ENCODE measurements at places on chromosomes 2 and 18.

GRCh38 chr2:104915107-104915793, 61.3 kb downstream of the POU3F3 start:
- DNase-seq = no peak

- DNase-seq = peak; percentile 76
Observed at GRCh38 chr2:236862961-236863728, 222.5 kb upstream of the COPS8 start.

GRCh38 chr2:33358878-33359277, 117.6 kb upstream of the RASGRP3 start:
- no peak for DNase-seq

DNA sequence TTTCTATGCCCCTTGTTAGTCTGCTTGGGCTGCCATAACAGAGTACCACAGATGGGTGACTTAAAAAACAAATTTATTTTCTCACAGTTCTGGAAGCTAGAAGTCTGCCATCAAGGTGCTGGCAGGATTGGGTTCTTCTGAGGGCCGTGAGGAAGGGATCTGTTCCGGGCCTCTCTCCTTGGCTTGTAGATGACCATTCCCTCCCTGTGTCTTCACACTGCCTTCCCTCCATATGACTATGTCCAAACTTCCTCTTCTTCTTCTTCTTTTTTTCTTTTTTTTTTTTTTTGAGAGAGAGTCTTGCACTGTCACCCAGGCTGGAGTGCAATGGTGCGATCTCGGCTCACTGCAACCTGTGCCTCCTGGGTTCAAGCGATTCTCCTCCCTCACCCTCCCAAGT, 13.1 kb upstream of the CCNYL1 start:
- DNase-seq = no peak

GRCh38 chr2:230217424-230217823, 2.4 kb downstream of the SP110 start:
- DNase-seq = no peak

- DNase-seq = no peak
Observed at GRCh38 chr2:207093234-207093633, 72.5 kb downstream of the KLF7 start.

GRCh38 chr18:78126536-78126935, 853.1 kb upstream of the SALL3 start:
- no peak for DNase-seq

GRCh38 chr2:22499082-22499839, 885.7 kb upstream of the KLHL29 start:
- DNase-seq = no peak

- no peak for DNase-seq
Observed at GRCh38 chr18:41771973-41772372, 183.1 kb upstream of the PIK3C3 start.

DNA sequence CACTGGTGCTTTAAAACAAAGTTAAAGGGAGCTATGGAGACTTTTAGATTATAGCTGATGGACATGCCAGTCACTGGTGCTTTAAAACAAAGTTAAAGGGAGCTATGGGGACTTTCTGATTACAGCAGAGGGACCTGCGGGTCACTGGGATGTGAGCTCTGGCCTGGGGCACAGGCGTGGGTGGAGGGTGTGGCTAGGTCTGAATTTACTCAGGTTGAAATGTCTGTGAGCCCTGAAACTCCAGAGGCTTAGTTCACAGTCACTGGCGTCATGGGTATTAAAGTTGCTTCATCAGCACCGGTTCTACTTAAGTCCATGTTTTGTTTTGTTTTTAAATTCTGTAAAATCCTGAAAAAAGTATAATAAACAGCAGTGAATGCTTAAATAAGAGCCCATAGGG, 49.0 kb upstream of the TMEM18 start:
- DNase-seq = no peak

GRCh38 chr2:109402980-109403840, 210.6 kb downstream of the SEPTIN10 start:
- no peak for DNase-seq

GRCh38 chr18:80147418-80148325, 38.6 kb downstream of the ADNP2 start:
- peak; percentile 42 for DNase-seq

DNA sequence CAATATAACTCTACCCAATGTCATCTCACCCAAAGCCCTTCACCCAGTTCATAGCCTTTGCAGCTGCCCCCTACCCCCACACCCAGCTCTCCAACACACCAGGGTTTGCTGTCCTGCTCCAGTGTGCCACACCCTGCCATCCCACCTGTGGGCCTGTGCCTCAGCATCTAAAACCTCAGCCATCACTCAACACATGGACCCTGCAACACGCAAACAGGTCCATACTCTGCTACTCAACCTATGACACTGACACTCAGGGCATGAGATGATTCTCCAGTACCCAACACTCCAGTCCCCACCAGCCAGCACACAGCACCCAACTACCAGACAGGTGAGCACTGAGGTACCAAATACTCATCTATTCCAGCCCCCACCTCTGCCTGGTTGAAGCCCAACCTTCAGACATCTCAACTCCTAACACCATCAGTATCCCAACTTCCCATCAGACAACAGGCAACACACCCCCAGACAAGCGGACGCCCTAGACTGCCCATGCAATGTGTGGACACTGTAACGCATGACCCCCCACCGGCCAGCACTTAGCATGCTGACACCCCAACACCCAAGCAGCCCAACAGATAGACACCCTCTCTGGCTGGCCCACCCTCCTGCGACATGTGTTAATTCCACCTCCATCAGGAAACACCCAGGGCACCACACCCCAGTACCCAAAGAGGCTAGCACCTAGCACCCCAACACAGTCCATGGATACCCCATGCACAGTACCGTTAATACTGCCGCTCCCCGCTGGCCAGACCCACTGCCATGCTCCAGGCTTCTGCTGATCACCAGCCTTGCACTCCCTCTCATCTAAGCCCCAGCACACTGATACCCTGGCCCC, 25.0 kb downstream of the ZAP70 start:
- no peak for DNase-seq
